Thoracic aorta (tissue), 2 donors: ENCODE measurements at places on chromosomes 2 and 18. TPM values are rescaled to one million over a fixed set of nuclear protein-coding genes. Genes with fewer than 3 reads are reported as not detected.

DNA sequence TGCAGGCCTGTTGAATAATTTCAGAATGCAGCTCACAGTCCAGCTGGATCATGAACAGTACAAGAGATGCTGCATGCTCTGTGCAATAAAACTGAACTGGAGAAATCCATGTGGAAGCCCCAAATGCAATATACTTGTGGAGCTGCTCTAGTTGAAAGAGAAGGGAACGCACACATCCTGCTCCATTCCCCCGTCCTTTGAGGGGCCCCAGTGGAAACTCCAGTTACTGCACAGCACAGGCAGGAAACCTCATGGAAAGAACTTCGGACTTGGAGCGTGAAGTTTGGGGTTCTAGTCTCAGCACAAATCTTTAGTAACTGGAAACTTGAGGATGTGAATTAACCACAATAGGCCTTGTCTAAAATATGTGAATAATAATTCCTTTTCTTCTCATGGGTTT lies 73.2 kb downstream of the PLA2R1 start:
- no peaks in the 10 kb centered on the region for H3K4me1 ChIP-seq
- H3K27ac ChIP-seq, result no peak overlapping the region
- H3K27me3 ChIP-seq, result no peaks in the 10 kb centered on the region
- no peak overlapping the region for H3K4me3 ChIP-seq
- no peak for DNase-seq

DNA sequence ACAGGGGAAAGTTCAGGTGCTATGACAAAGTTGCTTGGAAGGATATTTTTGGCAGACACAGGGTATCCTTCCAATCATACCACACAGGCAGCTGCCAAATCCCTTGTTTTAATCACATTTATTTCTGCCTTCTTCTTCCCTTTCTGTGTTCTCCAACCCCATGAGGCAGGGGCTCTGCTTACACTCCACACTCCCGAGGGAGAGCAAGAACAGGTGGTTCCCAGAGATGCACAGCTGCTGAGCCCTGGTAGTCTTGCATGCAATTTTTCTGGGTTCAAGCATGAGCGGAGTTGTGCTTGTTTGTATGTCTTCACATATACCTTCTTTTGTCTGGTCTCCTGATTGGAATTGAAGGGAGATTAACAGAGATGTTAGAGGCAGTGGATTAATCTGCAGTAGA lies 251.7 kb upstream of the ST6GAL2 start:
- no peaks in the 10 kb centered on the region for H3K36me3 ChIP-seq
- no peaks in the 10 kb centered on the region for H3K27me3 ChIP-seq
- H3K27ac ChIP-seq, result no peak overlapping the region

- H3K36me3 ChIP-seq, result peaks cover 46% of the 10 kb centered on the region
- DNase-seq, result no peak
- no peak overlapping the region for H3K4me3 ChIP-seq
- no peaks in the 10 kb centered on the region for H3K27me3 ChIP-seq
Measured at GRCh38 chr2:96830044-96830562, 13.7 kb downstream of the ANKRD23 start.

DNA sequence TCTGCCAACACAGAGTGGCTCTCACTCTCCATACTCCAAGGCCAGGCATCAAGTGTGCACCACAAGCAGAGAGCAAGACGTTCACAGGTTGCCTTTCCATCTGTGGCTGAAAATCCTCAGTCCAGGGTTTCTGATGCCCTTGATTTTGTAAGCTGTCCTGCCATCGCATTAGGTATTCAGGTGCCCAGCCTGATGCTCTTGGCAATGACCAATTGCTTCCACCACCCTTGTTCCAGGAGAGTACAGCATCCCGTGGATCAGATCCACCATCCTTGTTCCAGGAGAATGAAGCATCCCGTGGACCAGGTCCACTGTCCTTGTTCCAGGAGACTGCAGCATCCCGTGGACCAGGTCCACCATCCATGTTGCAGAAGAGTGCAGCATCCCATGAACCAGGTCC lies 133.4 kb upstream of the GPC1 start:
- H3K4me3 ChIP-seq, result no peak overlapping the region
- no peaks in the 10 kb centered on the region for H3K36me3 ChIP-seq
- H3K27me3 ChIP-seq, result no peaks in the 10 kb centered on the region
- H3K4me1 ChIP-seq, result no peaks in the 10 kb centered on the region
- no peak overlapping the region for H3K27ac ChIP-seq

DNA sequence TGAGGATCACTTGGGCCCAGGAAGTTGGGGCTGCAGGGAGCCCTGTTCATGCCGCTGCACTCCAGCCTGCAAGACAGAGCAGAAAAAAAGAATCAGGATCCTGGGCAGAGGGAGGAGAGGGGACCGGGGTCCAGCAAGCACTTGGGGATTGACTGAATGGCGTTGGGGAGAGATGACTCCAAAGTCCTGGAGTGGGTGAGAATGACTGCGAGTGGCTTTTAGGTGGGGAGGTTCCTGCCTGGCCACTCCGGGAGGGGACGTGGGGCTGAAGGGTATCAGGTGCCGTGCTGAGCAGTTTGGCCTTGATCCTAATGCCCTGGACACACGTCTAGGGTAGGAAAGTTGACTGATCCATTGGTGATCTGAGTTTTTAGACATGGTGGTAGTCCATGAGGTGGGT lies 3.5 kb upstream of the NFATC1 start:
- DNase-seq, result no peak
- H3K4me1 ChIP-seq, result peaks cover 14% of the 10 kb centered on the region
- no peaks in the 10 kb centered on the region for H3K36me3 ChIP-seq
- peak overlapping the region; percentile 98 for H3K27ac ChIP-seq

DNA sequence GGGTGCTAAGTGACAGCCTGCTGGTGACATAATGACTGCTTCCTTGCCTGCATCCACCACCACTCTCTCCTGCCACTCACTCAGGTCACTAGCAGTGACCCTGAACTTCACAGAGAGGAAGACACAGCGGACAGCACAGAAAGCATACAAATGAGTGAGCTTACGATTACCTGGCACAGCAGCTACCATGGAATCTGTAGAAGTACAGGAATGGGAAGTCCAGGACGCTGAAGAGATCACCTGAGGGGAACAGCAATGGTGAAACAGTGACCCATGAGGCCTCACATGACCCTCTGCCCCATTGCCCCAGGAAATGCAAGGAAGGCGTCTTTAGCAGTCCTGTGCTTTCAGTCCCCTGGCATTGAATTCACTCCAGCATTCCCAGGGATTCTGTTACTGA lies 96.7 kb upstream of the RIOK3 start:
- peaks cover 32% of the 10 kb centered on the region for H3K4me1 ChIP-seq
- H3K36me3 ChIP-seq, result no peaks in the 10 kb centered on the region
- peak overlapping the region; percentile 5 for H3K4me3 ChIP-seq
- peak overlapping the region; percentile 84 for H3K27ac ChIP-seq
- H3K27me3 ChIP-seq, result no peaks in the 10 kb centered on the region

GRCh38 chr2:45769056-45769455 lies 117.6 kb downstream of the PRKCE start:
- no peaks in the 10 kb centered on the region for H3K27me3 ChIP-seq
- DNase-seq, result no peak
- H3K4me1 ChIP-seq, result peaks cover 38% of the 10 kb centered on the region
- H3K4me3 ChIP-seq, result no peak overlapping the region

- no peaks in the 10 kb centered on the region for H3K36me3 ChIP-seq
- no peak for DNase-seq
- no peak overlapping the region for H3K27ac ChIP-seq
- peaks cover 9% of the 10 kb centered on the region for H3K4me1 ChIP-seq
Measured at GRCh38 chr18:8998481-8999217, 103.8 kb upstream of the NDUFV2 start.

- no peak for DNase-seq
- peak overlapping the region; percentile 82 for H3K4me3 ChIP-seq
- peak overlapping the region; percentile 41 for H3K27ac ChIP-seq
- no peaks in the 10 kb centered on the region for H3K4me1 ChIP-seq
Measured at GRCh38 chr2:112137516-112138158, 548 bp upstream of the FBLN7 start.

DNA sequence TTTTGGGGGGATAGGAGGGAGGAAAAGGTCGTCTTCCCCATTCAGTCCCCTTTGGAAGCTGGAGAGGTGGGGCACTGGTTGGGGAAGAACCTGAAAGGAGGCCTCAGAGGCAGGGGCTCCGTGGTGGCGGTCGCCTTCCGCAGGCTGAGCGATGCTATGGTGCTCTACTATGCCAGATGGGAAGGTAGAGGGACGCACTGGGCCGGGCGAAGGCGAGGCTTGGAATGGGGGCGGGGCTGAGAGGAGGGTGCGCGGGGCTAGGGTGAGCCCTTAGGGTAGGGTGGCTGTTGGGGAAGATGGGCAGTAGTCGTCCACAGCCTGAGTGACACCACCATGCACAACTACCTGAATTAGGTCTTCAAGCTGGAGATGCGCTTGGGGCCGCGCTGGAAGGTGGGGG lies 11.1 kb downstream of the ZAP70 start:
- no peak overlapping the region for H3K27ac ChIP-seq
- no peak for DNase-seq
- no peaks in the 10 kb centered on the region for H3K27me3 ChIP-seq
- H3K4me3 ChIP-seq, result no peak overlapping the region
- peaks cover 10% of the 10 kb centered on the region for H3K4me1 ChIP-seq

GRCh38 chr2:25805987-25806386 lies 72.3 kb downstream of the ASXL2 start:
- peaks cover 9% of the 10 kb centered on the region for H3K36me3 ChIP-seq
- no peak overlapping the region for H3K4me3 ChIP-seq
- H3K27ac ChIP-seq, result no peak overlapping the region
- no peaks in the 10 kb centered on the region for H3K27me3 ChIP-seq

- H3K4me3 ChIP-seq, result no peak overlapping the region
- no peaks in the 10 kb centered on the region for H3K36me3 ChIP-seq
- no peaks in the 10 kb centered on the region for H3K4me1 ChIP-seq
- DNase-seq, result no peak
- no peaks in the 10 kb centered on the region for H3K27me3 ChIP-seq
Measured at GRCh38 chr2:75596784-75597183, 36.0 kb upstream of the EVA1A start.

- H3K36me3 ChIP-seq, result no peaks in the 10 kb centered on the region
- H3K4me3 ChIP-seq, result no peak overlapping the region
- H3K27ac ChIP-seq, result no peak overlapping the region
- no peak for DNase-seq
- H3K4me1 ChIP-seq, result no peaks in the 10 kb centered on the region
- no peaks in the 10 kb centered on the region for H3K27me3 ChIP-seq
Measured at GRCh38 chr2:40259900-40260299, 192.0 kb downstream of the SLC8A1 start.

- no peak for DNase-seq
- H3K27ac ChIP-seq, result no peak overlapping the region
- no peak overlapping the region for H3K4me3 ChIP-seq
- H3K27me3 ChIP-seq, result no peaks in the 10 kb centered on the region
- H3K36me3 ChIP-seq, result peaks cover 9% of the 10 kb centered on the region
Measured at GRCh38 chr2:217757108-217757463, 245.7 kb downstream of the TNS1 start.

- no peaks in the 10 kb centered on the region for H3K36me3 ChIP-seq
- DNase-seq, result peak; percentile 51
- no peak overlapping the region for H3K4me3 ChIP-seq
- no peak overlapping the region for H3K27ac ChIP-seq
Measured at GRCh38 chr2:46650556-46651001, 171.2 kb downstream of the TMEM247 start.

DNA sequence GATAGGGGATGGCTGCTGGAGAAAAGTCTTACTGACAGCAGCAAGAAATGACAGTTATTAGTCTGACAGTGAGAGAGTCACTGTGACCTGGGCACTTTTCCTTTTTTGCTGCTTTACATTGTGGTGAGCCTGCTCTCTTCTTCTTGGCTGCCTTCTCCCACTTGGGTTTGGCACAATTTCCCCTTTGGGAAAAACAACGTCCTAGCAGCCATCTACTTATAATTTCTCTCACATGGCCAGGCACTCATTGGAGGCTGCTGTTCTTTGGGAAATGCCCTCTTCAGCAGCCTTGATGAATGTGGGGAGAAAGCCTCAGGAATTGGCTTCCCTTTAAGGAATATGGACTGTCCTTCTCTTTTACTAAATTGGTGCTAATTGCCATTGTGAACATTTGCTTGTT lies 60.4 kb upstream of the SLC1A4 start:
- no peaks in the 10 kb centered on the region for H3K36me3 ChIP-seq
- H3K4me1 ChIP-seq, result no peaks in the 10 kb centered on the region
- no peak overlapping the region for H3K27ac ChIP-seq
- no peaks in the 10 kb centered on the region for H3K27me3 ChIP-seq
- H3K4me3 ChIP-seq, result no peak overlapping the region

- no peaks in the 10 kb centered on the region for H3K27me3 ChIP-seq
- no peak for DNase-seq
- H3K4me1 ChIP-seq, result no peaks in the 10 kb centered on the region
- no peak overlapping the region for H3K4me3 ChIP-seq
- H3K36me3 ChIP-seq, result no peaks in the 10 kb centered on the region
Measured at GRCh38 chr18:77255426-77256105, 5.9 kb downstream of the GALR1 start.

DNA sequence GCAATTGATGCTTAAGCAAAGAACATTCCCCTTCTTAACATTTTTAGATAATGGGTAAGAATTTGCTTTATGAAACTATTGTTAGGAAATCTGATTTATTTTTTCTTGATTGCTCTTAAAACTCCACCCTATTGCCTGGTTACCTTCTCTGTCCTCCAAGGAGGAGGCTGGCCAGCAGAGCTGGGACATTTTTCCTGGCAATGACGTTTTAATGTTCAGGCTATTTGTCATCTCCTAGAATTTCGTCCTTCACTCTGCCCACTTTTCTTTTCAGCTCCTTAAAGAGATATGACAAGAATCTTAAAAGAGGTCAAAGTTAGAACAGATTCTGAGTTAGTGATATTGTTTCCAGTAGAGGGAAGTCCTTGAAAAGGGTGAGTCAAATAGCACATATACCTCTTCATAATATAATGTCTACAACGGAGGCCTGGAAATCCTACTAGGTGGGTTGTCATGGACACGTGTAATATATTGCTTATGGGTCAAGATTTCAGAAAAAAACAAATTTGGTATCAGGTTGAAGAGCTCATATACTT lies 141.0 kb downstream of the CMPK2 start:
- no peaks in the 10 kb centered on the region for H3K4me1 ChIP-seq
- no peak overlapping the region for H3K4me3 ChIP-seq
- no peaks in the 10 kb centered on the region for H3K36me3 ChIP-seq
- H3K27ac ChIP-seq, result no peak overlapping the region

The RGPD4 gene
- total RNA-seq, result not detected

The FAM110C gene
- total RNA-seq, result 4.9 TPM

The METAP1D gene
- total RNA-seq, result 10.8 TPM

The COL4A3 gene
- total RNA-seq, result 29.6 TPM

The INHA gene
- total RNA-seq, result 1.6 TPM

The PIEZO2 gene
- 10.3 TPM for total RNA-seq

The COL3A1 gene
- total RNA-seq, result 734 TPM

The TMEM163 gene
- 0.14 TPM for total RNA-seq

The RNF149 gene
- total RNA-seq, result 106 TPM

The WDR7 gene
- 33.2 TPM for total RNA-seq
